GOT3 (cell line): ENCODE measurements at places on chromosomes 3 and 15.

GRCh38 chr3:98328933-98329332, 24.7 kb upstream of the OR5K4 start:
- DNase-seq = no peak

GRCh38 chr3:15439476-15439875, 12.1 kb downstream of the EAF1 start:
- no peak for DNase-seq

DNA sequence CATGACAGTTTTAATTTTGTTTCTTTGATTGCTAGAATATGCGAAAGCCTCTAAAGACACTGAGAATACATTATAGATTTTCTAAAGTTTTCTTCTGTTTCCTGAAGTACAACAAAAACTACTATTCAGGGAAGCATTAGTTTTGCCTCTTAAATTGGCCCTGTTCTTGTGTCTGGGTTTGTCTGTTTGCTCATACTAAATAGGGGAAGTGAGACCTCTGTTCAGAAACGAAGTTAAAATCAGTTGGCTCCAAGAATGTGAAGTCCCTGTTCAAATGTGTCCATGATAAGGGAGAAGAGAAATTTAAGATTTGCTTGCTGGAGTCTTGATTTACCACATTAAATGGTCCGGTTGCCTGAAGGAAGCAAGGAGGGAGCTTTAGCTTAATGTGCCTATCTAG, 327.3 kb upstream of the GBE1 start:
- DNase-seq = no peak

GRCh38 chr15:89630260-89630659, 25.0 kb downstream of the KIF7 start:
- DNase-seq = no peak

GRCh38 chr3:87361956-87362355, 85.6 kb upstream of the POU1F1 start:
- DNase-seq = no peak

GRCh38 chr3:167992381-167992780, 103.3 kb downstream of the GOLIM4 start:
- no peak for DNase-seq

GRCh38 chr3:12285003-12285555, 3.8 kb upstream of the PPARG start:
- no peak for DNase-seq

GRCh38 chr3:126021702-126022101, 52.7 kb downstream of the ROPN1B start:
- DNase-seq = no peak

DNA sequence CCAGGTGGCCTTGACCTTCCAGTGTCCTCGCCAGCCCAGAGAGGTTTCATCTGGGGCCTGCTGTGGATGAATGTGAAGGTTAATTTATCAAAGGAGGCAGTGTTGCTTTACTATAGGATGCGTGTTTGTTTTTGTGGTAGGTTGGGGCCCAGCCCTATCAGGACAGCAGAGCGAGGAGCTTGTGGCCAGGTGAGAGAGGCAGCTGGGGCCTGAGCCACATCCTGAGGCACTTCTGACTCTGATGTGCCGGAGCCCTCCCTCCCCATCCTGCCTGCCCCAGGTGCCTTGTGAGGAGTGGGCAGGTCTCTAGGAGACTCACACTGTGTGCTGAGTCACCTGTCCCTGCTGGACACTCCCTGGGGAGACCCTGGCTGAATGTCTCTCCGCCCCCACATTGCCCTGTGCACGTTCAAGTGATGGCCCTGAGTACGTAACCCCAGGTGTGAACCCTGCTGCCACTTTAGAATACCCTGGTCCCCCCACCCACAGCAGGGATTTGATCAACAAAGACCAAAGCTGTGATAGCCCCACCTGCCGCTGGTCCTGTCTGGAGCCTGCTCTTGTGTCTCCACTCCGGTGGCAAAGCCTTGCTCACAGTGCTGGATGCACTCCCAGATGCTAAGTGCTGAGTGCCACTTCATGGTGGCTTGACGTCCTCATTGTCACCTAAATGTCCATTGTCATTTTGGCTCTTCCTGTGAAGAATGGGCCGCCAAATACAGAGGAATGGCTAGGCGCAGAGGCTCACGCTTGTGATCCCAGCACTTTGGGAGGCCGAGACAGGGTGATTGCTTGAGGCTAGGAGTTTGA, 16.0 kb downstream of the FBLN2 start:
- no peak for DNase-seq

DNA sequence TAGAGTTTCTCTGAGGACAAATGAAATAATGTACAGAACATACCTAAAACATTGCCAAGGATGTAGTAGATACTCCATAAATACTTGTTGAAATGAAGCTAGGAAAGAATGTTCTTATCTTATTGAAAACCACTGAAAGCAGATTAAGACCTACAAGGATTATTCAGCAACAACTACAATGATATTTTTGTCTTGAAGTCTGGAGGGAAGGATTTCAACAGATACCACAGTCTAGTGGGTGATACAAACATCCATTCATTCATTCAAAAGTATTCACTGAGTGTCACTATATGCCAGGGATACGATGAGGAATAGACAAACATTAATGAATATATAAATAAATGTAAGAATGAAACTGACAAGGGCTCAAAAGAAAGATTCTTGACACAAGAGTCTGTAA, 74.7 kb upstream of the THBS1 start:
- no peak for DNase-seq

- DNase-seq = no peak
Measured at GRCh38 chr3:143118630-143119008, 952 bp upstream of the CHST2 start.

GRCh38 chr15:48120745-48121144, at the start of gene SLC24A5:
TSS of gene SLC24A5 (plus strand) at chr15:48120990. CDS start at chr15:48121045, 55 bp downstream.
- DNase-seq = no peak

GRCh38 chr3:127749787-127750225, 72.5 kb downstream of the MGLL start:
- DNase-seq = no peak

DNA sequence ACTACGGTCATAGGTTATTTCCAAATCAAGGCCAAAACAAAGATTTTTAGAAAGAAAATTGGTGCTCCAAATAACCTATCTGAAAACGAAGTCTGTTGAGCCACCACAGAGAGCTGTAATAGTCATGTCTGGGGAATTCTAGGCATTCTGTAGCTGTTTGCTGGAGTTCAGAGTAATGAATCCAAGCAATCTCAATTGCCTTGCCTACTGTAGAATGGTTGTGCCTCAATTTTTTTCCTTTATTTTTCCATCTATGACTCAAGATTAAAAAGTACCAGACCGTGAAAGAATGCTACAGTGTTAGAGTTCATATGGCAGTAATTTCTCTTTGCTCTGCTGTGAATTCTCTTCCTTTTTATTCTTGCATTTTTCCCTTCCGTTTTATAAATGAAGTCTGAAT, 1007.2 kb upstream of the ALCAM start:
- DNase-seq = no peak

GRCh38 chr3:53009826-53010539, 35.9 kb downstream of the SFMBT1 start:
- no peak for DNase-seq

DNA sequence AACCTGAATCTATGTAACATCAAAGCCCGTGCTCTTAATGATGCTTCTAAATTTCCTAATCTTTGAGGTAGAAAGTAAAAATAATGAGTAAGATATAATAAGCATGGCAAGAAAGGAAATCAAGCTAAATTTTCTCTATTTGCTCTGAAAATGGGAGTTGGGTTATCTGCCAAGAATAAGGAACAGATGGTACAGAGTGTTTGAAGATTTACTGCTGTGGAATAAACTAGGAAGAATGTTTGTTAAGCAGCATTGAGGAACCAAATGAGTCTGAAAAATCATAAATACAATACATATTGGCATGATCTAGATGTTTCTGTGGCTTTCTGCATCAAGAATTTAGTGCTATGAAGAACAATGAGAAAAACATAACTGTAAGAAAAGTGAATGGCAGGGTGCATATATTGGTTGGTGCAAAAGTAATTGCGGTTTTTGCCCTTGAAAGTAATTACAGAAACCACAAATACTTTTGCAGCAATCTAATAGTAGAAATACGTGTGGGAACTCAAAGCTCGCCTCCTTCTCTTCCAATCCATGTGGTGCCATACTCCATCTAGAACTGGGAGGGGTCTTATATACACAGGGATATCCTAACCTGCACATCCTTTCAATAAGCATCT, 87.6 kb downstream of the SUCNR1 start:
- DNase-seq = no peak

GRCh38 chr3:74435631-74436030, 178.8 kb downstream of the CNTN3 start:
- DNase-seq = no peak

DNA sequence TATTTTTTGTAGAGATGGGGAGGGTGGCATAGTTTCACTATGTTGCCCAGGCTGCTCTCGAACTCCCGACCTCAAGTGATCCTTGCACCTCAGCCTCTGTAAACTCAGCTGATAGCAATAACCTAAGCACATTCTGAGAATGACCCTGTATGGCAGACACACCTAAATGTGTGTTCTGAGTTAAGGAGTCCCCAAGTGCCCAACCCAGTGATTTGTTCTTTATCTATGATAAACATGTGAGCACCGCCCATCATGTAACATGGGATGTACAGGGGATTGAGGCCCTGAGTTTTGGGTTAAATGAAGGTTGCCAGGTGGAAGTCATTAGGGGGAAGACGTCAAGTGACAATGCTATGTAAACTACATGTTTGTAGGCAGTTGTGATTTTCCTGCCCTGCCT, 5.7 kb downstream of the NCEH1 start:
- no peak for DNase-seq

GRCh38 chr15:59933607-59934006, 70.5 kb upstream of the FOXB1 start:
- no peak for DNase-seq

- DNase-seq = no peak
Measured at GRCh38 chr3:56822501-56822900, 20.8 kb upstream of the ARHGEF3 start.

DNA sequence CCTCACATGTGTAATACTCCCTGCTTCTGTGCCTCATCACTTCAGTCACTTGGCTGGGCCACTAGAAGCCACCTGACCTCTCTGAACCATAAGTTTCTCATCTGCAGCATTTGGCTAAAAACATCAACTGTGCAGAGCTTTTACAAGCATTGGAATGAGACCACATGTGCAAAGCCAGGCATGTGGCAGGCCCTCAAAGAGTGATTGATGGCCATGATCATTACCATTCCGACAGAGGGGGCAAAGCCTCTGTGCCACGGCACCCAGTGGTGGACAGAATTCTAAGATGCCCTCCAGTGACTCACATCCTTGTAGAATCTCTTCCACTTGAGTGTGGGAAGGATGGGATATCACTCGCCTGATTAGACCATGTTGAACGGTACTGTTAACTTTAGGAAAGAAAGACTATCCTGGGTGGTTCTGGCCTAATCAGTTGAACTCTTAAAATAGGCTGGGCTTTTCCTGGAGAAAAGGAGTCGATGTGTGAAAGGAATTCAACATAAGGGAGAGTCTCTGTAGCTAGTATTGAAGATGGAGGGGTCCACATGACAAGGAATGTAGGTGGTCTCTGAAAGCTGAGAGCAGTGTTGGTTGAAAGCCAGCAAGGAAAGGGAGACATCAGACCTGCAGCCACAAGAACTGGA, 13.5 kb downstream of the CDCP1 start:
- DNase-seq = no peak

DNA sequence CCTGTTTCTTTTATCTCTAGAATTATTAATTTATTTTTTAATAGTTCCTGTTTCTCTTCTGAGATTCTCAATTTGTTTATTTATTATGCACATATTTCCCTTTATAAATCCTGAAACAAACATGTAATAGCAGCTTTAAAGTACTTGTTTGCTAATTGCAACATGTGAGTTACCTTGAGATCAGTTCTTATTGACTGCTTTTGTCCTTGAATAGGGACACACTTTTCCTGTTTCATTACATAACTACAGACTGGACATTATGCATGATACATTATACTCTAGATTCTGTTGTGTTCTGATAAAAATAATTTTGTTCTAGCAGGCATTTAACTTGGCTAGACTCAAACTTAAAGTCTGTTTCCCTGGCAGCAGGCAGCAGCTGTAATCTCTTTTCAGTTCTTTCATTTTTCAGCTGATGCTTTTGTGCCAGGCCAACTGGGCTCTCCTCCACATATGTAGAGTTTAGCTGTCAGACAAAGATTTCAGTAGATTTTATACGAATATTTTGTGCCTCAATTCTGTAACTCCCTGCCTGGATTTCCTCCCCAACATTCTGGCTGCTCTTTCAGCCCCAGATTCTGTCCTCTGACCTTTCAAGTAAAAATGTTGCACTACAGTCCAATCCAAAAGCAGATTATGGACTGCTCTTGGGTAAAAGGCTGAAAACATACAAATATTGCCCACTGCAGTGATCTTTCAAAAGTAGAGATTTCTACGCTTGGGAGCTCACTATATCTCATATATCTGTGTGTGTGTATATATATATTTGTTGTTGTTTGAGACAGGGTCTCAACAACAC, 41.9 kb downstream of the PCOLCE2 start:
- no peak for DNase-seq

- DNase-seq = no peak
Measured at GRCh38 chr15:56351353-56351752, 13.9 kb upstream of the TEX9 start.

GRCh38 chr3:11392014-11392859, 120.0 kb downstream of the ATG7 start:
- no peak for DNase-seq

DNA sequence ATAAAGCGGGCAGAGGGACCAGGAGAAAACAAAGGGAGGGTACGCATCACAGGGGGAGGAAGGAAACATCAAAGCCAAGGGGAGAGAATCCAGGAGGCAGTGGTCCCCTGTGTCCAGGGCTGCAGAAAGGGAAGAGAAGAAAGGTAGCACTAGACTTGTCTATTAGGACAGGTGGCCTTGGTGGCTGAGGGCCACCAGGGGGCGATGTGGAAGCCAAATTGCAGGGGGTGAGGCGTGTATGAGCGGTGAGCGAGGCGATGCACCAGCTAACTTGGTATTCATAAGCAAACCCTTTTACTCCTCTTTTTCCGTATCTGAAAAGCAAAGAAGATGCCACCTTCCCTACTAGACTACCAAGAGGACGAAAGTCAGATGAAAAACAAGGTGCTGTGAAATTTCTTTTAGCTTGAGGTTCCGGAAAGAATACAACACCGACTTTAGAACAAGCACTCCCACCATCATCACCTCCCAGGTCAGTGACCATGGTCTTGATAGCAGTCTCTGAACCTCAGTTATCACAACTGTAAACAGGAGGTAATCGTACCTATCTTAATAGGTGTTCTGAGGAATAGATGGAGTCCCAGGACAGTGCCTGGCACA, 654.4 kb upstream of the ADAMTS9 start:
- DNase-seq = no peak

DNA sequence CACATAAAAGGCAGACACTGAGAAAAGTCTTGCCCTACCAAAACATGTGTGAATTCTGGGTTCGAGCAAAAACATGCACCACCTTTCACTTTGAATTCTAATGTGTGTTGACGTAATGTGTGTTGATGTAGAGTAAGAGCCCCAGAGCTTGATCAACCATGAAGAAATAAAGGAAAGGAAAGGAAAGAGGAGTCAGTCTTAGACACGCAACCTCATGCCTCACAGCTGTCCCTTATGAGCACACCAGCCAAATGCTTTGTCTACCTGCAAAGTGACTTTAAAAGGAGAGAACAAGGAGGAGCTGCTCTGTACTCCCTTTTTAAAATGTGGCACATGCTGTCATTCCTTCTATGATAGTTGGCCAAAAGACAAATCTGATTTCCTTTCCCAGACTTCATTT, 80.8 kb downstream of the RFTN1 start:
- DNase-seq = no peak

- DNase-seq = no peak
Measured at GRCh38 chr15:81835731-81836130, 210.1 kb downstream of the MEX3B start.

GRCh38 chr3:53170325-53171063, 9.5 kb downstream of the PRKCD start:
- no peak for DNase-seq

GRCh38 chr3:187799942-187800641, 54.8 kb upstream of the BCL6 start:
- no peak for DNase-seq
